ENCODE measurements at places on chromosomes 2 and 18.

GRCh38 chr2:214699236-214699635, 110.2 kb downstream of the BARD1 start:
- DNase-seq, result no peak

DNA sequence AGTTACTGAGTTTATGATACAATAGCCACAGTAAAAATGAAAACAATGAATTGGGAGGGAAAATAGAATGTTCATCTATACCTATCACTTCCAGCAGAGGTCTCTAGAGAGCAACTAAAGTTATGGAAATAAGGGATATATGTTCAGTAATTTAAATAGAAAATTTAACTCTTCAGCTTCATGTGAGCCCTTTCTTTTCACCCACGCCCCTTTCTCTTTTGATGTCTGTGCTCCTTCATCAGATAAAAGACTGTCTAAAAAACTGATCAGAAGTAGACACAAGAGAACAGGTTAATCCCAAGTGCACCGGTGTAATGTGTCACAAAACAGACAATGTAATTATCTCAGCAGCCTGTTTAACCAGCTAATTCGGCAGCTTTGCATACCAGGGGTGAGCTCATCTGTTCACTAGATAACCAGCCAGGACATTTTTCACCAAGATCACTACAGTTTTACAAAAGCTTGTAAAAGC, 238.5 kb upstream of the ERBB4 start:
- peak; percentile 34 for DNase-seq

DNA sequence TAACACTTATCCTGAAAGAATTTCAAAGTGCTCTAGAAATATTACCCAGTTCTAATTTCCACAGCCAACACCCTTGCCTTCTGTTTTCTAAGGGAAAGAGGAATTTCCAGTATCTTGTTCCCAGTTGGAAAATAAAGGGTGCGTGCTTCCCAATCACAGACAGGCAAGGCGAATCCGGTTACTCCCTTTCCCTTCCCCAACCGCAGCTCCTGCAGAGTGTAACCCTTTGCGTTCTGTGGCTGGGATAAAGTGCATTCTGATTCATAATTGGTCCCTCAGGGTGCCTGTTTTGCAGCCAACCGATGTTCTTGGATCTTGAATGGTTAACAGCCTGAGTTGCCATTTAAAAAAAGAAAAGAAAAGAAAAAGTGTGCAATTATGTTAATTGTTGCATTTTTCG, 40.6 kb upstream of the PGAP1 start:
- DNase-seq, result no peak

- DNase-seq, result no peak
Observed at GRCh38 chr2:195907474-195907873, 161.2 kb downstream of the DNAH7 start.

- peak; percentile 45 for DNase-seq
Observed at GRCh38 chr2:196263181-196263747, 91.9 kb upstream of the STK17B start.

GRCh38 chr2:236945431-236946016, 140.2 kb upstream of the COPS8 start:
- DNase-seq, result no peak

- no peak for DNase-seq
Observed at GRCh38 chr2:160505256-160505655, 11.6 kb upstream of the RBMS1 start.

GRCh38 chr2:134217924-134218323, 35.9 kb upstream of the MGAT5 start:
- DNase-seq, result no peak

Data from GM20000 (cell line).